GM13977 (cell line): ENCODE measurements at places on chromosomes 16 and 17.

DNA sequence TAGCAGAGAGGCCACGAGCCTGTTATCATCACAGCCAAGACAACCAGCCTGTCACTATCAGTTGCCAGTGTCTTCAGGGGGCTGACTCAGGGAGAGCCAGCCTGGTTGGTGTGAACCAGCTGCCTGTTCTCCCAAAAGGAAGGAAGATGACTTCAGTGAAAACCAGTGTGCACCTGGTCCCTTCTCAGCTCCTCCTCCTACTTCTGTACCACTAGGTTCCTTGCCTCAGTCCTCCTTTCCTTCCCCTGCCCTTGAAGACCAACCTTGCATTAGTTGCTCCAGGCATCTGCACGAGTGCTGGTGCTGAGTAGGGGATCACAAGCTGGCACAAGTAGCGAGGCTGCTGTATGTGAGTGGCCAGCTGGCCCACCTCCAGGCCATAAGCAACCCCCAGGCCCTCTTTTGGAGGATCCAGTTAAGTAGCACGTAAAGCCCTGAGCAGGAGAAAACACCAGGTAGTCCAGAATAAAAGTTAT is 8.5 kb downstream of the TUBG1 start:
- DNase-seq: peak; percentile 43

DNA sequence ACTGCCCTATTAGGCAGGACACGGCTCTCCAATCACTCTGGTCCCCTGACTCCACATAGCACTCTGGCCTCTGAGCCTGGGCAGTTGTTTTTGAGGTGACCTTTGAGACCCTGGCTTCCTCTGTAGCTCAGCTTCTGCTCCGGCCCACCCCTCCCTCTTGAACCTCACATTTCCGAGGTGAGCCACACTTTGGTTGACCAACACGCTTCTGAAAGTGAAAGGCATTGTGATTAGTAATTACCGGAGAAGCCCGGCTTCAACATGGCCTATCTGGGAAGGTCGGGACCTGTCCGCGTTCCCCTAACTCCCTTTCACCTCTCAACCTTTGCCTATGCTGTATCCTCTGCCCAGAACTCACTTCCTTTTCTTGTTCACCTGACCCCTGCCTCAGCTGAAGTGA is 10.3 kb upstream of the ITGAX start:
- DNase-seq: peak; percentile 64

DNA sequence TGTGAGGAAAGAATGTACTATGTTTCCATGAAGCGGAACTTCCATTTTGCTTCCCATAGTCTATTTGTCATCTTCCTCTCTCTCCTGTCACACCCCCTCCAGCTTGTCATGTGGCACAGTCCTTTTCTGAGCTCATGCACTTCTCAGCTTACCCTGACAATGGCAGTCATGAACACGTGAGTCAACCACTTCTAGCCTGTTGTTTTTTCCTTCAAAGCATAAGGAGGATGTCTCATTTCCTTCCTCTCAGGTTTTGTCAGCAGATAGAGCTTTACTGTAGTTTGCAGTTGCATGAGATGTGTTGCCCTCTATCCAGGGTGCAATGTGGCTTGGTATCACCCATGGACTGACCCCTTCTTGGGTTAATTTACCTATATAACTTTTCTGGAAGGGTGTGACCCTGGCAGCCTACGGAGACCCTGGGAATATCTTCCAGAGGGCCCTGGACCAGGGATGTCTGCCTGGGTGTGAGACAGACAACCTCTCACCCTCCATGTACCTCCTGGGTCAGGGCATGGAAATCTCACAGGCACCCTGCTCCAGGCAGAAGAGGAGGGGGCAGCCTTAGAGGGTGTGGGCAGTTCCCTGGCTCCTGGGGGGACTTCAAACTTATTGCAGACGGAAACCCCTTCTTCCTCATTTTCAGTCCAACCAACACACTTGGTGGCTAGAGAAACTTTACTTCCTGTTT is 4.0 kb upstream of the ZNF267 start:
- DNase-seq: peak; percentile 34

GRCh38 chr17:49681106-49681979 is 3.4 kb upstream of the SPOP start:
- DNase-seq: no peak

DNA sequence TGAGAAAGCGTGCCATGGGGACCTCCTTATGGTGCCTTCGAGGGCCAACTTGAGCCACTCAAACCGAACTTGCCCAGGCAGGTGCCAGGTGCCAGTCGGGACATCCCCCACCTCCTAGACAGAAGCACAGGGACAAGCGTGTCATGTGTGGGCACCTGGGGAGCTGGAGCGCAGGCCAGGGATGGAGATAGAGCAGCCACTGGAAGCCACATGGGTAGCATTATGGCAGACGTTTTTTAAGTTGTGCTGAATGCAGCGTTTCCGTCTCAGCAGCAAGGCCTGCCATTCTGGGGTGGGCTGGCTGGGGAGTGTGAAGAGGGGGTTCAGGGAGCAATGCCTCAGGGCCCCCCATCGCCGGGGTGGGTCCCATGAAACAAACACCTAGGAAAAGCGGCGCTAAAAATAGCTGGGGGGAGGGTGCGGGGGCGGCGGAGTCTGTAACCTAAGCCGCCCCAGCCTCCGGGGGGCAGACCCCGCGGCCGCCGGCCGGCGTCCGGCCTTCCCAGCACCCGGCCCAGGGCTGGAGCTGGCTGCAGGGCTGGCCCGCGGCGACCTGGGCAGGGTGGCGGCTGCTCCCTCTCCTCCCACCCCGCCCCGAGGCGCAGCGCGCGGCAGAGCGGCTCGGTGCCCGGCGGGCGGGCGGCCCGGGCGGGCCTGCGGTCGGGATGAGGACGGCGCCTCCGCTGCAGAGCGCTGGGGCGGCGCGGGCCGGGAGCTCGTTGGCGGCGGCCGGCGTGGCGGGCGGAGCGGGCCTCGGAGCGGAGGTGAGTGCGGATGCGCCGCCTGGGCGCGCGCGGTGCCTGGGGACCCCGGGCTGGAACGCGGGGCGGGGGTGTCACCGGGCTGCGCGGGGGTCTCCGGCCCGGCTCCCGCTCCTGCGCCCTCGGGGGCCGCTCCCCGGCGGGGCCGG is at the start of gene ZNF469:
Gene ZNF469, plus strand, starts transcription at position 469 of the 910 bp plus-strand sequence. CDS start 44,512 bp downstream, outside the sequence.
- no peak for DNase-seq

DNA sequence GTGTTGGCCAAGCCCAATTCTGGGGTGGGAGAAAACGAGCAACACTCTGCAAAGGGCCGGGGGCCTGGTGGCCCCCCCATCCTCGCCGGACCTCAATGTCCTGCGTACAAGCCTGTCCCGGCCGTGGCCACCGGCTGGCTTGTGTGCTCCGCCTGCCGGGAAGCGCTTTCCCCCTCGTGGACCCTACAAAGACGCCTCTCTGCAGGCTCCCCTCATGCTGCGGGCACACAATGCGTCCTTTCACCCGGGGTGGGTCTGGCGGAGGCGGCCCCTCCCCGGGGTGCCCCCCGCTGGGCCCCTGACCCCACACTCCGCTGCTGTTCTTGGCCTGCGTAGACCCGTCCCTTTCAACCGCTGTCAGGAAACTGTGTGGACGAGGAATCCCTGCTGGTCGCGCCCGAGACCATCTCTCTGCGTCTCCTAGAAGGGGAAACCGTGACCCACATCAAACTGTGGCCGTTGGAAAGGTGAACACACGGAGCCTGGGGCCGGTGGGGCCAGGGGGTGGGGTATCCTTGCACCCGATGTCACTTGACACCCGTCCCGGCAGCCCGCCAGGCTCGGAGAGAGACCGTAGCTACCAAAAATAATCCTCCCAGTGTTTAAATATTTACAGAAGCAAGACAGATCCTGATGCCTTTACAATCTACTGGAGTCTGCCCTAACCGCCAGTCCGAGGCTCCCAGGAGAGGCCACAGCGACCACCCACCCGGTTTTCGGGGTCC is 43.6 kb downstream of the TBC1D16 start:
- DNase-seq: no peak

DNA sequence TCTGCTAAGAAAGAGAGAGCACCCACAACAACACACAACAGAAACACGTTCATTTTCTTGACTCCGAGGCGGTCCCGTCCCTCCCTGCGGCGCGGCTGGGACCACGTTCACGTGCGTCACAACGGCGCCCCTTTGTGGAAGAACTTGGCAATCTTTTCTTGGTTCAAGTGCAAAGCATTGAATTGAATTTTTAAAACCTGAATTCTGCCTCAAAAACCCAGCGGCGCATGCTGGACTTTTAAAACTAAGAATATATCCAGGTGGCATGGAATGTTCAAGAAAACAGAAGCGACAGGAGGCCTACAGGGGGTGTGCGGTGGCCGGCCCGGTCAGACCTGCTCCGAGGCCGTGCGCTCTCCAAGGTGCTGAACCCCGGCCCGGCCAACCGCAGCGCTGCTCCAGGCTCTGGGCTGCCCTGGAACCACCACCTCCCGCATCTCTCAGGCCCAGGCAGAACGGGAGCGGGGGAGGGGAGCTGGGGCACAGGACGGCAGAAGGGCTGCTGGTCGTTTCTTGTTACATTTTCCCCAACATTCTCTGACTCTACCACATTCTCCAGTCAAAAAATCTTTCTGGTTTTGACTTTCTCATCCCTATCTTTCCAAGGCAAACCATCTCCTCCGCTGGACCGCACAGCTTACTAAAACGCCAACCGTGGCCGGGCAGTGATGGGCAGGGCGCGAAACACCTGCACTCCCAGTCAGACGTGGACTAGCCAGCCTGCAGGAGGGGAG is 3.4 kb upstream of the HEXD start:
- DNase-seq: peak; percentile 81

GRCh38 chr16:28303132-28303531 is 10.8 kb downstream of the SBK1 start:
- no peak for DNase-seq

DNA sequence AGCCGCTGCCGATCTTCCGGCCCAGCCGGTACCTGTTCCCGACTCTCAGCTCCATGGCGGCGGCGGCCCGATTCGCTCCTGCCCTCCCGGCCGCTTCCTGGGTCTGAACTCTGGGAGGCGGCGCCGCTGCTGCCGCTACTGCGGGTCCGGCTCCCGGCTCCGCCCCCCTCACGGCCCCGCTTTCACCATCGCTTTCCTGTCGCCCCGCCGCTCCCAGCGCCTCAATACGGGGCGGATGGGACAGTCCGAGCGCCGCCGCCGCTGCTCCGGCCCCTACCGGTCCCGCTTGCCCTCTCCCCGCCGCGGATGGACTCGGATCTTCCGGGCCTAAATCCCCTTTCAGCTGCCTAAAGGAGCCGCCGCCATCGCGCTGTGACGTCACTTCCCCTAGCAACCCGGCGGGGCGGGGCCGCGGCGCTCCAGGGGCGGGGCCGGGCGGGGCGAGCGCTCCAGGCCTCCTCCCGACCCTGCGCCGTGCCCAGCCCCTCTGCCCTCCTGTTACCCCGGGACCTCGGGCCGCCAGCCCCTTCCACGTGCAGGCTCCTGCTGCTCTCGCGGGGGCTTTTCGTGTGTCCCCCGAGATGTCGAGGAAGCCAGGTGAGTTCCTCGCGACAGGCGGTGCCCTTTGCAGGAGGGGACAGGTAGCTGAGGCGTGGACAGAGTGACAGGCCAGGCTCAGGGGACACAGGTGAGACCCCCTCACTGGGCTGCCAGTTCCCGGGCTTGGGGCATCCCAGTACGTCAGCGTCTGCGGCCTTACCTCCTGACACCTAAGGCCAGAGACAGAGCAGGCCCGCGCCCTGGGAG is at the start of gene CSNK1D:
Gene CSNK1D, minus strand, starts transcription at position 374 of the 807 bp plus-strand sequence. Its CDS starts 319 bp downstream, at position 55.
- peak; percentile 99 for DNase-seq

DNA sequence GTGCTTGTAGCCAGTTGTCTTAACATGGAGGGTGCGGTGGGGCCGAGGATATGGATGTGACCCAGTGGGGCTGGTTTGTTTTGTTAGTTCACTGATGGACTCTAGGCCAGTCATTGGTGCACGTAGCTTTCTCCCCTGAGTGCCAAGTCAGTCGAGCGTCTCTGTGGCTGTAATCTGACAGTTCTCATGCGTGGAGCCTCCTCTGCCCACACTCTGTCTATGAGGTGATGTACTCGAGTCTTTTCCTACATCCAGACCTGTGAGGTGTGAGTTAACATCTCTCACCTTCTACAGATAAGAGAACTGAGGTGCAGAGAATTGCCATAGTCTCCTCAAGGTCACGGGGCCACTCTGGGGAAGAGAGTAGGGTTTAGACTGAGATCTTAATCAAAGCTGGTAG is 90.2 kb downstream of the MARCHF10 start:
- no peak for DNase-seq

DNA sequence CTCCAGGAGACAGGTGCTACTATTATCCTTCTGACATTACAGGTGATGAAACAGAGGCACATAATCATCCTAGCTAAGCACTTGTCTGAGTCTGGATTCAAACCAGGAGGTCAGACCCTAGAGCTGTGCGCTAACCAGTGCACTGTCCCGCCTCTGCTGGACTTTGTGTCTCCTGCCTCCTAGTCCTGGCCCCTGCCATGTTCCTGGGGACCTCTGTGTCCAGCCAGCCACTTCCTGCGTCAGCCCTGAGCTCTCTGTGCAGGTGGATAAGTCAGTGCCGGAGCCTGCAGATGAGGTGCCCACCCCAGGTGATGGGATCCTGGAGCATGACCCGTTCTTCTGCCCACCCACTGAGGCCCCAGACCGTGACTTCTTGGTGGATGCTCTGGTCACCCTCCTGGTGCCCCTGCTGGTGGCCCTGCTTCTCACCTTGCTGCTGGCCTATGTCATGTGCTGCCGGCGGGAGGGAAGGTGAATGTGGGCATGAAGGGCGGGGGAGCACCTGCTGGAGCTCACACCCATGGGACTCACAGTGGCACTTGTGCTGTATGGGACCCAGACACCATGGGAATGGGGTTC is 4.2 kb downstream of the SGCA start:
- DNase-seq: no peak
